ENCODE measurements at places on chromosomes 2 and 18.

GRCh38 chr18:62953663-62954062 lies 238.3 kb downstream of the PHLPP1 start:
- DNase-seq, result no peak

DNA sequence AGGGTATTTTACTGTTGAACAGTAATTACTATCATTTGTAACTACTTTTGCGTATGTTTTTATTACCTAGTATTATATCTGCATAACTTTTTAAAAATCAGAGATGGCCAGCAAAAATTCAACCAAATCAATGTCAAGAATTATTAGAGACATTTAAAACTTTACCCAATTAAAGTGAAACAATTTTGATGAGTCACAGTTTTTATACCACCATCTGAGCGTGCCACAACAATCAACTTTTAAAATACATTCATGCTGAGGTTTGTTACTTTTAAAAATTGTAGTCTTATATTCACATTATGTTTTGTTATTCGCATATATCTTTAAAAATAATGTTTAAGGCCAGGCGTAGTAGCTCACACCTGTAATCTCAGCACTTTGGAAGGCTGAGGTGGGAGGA lies 114.9 kb downstream of the RTN4 start:
- no peak for DNase-seq

DNA sequence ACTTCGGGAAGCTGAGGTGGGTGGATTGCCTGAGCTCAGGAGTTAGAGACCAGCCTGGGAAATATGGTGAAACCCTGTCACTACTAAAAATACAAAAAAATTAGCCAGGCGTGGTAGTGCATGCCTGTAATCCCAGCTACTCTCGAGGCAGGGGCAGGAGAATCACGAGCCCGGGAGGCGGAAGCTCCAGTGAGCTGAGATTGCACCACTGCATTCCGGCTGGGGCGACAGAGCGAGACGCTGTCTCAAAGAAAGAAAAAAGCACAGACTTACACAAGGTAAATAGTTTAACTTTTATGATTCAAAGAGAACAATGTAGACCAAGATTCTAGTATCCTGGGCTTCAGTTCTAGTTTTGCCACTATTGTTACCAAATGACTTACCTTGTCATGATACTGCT lies 37.4 kb downstream of the NCKAP1 start:
- no peak for DNase-seq

GRCh38 chr2:70796262-70796661 lies 5.8 kb upstream of the FIGLA start:
- no peak for DNase-seq

DNA sequence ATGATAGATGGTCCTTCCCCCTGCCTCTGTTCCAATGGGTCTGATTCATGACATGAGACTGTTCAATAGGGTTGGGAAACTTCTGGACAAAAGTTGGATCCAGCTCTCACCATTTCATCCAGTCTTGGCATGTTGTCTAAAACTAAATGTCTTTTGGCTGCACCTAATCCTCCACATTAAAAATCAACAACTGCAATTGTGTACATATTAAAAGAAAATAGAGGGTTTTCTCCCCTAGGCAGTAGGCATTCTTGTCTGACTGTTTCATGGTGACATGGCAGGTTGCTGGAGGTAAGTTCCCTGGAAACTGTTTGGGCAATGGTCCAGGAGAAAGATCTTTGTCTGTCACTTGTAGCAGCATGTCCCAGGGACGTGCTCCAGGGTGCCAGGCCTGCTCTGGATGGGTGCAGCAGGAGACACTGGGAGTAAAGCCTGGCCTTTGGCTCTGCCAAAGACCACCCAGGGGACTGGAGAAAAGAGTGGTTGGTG lies 135.8 kb downstream of the TCF4 start:
- DNase-seq, result no peak

DNA sequence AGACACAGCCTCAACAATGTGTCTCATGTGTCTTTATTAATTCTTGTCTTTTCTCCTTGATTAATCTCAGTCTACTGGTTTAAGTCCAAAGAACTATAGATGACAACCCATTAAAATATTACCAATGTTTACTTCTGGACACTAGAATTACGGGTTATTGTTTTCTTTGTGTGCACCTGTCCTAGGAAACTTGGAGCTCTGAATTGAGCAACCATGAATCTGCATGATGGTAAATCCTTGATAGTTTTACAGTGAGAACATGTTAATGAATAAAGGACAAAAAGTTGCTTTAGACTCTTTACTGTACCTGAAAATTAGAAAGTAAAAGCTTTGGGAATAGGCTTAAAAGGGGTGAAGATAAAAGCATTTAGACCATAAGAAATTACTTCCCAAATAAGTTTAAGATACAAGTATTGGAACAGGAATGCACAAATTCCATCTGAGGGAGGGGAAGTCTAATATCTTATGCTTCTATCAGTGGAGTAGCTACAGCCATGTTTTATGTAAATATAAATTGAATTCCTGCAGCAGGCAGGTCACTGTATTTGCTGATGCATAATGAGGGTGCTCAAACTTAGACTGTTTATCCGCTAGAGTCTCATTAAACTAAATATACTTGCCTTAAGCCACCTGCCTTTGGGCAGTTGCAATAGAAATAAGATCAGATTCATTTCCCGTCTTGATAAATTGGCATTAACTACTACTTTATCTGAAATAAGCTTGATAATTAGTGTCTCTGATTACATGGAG lies 603.7 kb upstream of the GCFC2 start:
- DNase-seq, result no peak

- no peak for DNase-seq
Observed at GRCh38 chr2:241070811-241071676, 31.0 kb downstream of the MTERF4 start.

GRCh38 chr18:37253394-37254235 lies 312.0 kb downstream of the CELF4 start:
- no peak for DNase-seq

- peak; percentile 43 for DNase-seq
Observed at GRCh38 chr18:30358555-30358954, 684.0 kb downstream of the DSC3 start.

- no peak for DNase-seq
Observed at GRCh38 chr2:183291436-183291835, 167.2 kb downstream of the NUP35 start.

- DNase-seq, result no peak
Observed at GRCh38 chr2:229095472-229095871, 175.6 kb downstream of the PID1 start.

- no peak for DNase-seq
Observed at GRCh38 chr2:177921726-177922125, 150.9 kb downstream of the PDE11A start.

- no peak for DNase-seq
Observed at GRCh38 chr2:128289439-128289838, 29.2 kb downstream of the HS6ST1 start.

DNA sequence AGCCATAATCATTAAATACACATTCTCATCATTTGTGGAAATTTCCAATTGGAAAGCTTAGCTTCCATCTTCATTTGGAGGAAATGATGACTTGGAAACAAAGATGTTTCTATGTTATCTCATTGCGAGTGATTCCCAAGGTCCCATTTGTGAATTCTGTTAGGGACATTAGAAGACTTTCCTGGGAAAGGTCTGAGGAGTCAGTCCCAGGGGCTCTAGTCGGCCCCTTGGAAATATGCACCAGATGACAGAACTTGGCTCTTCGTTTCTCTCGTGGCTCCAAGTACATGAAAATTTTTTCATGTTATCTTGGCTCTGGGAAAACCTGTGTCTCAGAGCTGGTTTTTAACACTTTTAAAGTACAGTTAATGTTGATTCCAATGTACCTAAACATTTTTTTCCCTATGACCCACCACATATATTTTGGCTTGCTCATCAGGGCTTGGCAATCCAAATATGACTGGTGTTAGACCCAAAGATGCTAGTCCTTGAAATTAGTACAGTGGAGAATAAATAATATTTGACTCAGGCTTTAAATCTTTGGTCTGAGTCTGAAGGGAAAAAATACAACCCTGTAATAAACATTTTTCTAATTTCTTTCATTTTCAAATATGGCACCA lies 15.4 kb upstream of the CAVIN2 start:
- no peak for DNase-seq

- peak; percentile 23 for DNase-seq
Observed at GRCh38 chr2:101832114-101832513, 134.6 kb downstream of the MAP4K4 start.

- DNase-seq, result no peak
Observed at GRCh38 chr2:64489081-64489751, 34.9 kb upstream of the AFTPH start.

GRCh38 chr2:47250586-47251403 lies 95.7 kb upstream of the STPG4 start:
- peak; percentile 28 for DNase-seq

GRCh38 chr2:32697156-32697555 lies 69.3 kb downstream of the TTC27 start:
- DNase-seq, result peak; percentile 35

DNA sequence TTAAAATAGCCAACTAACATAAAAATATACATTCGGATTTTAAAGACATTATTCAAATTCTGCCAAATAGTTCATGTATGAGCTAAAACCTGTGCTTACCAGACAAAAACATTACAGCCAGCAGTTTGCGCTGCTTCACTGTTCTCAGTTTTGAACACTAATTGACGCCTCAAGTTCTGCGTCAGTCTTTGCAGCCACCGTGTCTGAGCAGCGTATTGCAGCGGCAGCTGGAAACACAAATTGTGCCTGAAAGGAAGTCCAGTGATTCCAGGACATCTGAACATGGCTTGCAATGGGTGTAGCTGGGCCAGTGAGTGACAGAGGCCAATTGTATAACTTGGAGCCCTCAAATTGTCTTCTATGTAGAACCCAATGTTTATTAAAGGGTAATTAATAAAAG lies 267.6 kb downstream of the TFCP2L1 start:
- DNase-seq, result no peak

GRCh38 chr2:233307565-233307964 lies at the start of gene SAG:
SAG (plus strand) TSS chr2:233307816; CDS start chr2:233309190, 1,374 bp downstream.
- no peak for DNase-seq

GRCh38 chr2:224309176-224309575 lies 92.7 kb downstream of the FAM124B start:
- DNase-seq, result no peak

DNA sequence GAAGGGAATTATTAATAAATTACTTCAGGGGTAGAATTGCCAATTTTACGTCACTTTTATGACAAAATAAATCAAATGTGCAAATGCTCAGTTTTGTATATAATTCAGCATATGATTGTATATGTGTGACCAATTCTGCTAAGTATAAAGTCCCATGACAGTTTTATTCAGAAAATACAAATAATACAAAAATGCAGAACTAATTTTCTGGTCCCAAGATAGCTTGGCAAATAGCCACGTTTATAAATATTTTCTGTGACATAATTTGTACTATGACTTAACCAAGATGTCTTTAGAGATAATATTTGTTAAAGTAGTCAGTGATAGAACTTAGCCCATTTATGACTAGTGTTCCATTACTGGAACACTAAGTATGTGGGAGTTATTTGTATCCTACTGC lies 24.2 kb upstream of the CAB39 start:
- no peak for DNase-seq

DNA sequence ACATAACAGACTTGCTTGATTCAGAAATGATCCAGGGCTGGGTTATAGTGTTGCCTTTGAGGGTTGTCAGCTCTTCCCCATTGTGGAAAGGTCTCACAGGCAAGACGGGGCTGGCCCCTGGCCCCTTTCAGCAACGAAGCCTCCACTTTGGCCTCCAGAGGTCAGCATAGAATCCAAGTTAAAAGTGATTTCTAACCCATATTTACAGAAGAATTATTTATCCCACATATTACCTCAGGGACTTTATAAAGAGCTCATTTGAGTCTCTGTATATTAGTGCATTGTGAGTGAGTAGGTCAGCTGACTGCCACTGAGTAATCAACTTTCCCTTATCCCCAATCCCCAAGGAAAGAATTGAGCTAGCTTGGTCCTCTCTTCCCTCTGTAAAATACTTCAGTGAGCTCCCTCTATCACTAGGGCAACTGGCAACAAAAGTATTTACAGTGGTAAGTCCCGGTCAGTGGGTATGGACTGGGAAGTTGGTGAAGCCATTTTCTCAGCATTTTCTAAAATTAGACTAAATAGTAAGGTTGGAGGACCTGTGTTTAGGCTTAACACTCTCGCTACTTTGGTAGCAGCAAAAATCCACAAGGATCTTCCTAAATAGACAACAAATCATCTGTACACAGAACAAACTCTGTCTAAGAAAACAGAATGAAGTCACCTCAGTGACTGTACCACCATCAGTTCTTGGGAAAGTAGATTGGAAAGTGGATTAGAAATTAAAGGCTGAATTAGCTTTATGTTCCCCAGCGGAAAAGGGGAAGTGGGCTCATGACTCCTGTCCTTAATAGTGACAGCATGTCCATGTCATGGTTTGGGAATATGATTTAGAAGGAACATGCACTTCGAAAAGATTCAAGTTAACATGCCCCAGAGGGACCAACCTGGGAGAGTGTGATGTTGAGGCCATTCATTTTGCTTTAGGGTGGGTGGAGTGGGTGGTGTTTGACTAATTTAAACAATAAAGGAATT lies 171.0 kb upstream of the SIX3 start:
- no peak for DNase-seq

GRCh38 chr2:14827226-14828023 lies 194.9 kb downstream of the LRATD1 start:
- no peak for DNase-seq

GRCh38 chr2:40844353-40845277 lies 392.7 kb upstream of the SLC8A1 start:
- DNase-seq, result peak; percentile 43

- DNase-seq, result no peak
Observed at GRCh38 chr2:237309011-237309410, 105.0 kb downstream of the COL6A3 start.

- DNase-seq, result peak; percentile 2
Observed at GRCh38 chr2:115738111-115738510, 1295.7 kb downstream of the DPP10 start.

DNA sequence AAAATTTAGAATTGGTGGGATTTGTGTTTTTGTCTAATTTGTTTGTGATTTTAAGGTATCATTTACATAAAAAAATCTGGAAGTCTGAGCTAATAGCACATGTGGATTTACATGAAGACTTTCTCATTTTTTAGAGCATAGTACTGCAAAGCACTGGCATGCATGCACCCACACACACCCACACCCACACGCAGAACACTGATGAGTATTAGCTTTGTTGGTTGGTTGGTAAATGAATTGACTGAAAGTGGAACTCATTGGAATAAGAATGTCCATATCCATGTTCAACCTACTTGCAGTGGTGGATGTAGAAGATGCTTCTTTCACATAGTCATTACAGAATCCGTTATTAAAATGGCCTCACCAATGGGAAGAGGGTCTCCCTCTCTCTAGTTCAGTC lies 475.8 kb downstream of the PLCL1 start:
- no peak for DNase-seq

GRCh38 chr2:231590614-231591013 lies 2.0 kb upstream of the TEX44 start:
- no peak for DNase-seq

DNA sequence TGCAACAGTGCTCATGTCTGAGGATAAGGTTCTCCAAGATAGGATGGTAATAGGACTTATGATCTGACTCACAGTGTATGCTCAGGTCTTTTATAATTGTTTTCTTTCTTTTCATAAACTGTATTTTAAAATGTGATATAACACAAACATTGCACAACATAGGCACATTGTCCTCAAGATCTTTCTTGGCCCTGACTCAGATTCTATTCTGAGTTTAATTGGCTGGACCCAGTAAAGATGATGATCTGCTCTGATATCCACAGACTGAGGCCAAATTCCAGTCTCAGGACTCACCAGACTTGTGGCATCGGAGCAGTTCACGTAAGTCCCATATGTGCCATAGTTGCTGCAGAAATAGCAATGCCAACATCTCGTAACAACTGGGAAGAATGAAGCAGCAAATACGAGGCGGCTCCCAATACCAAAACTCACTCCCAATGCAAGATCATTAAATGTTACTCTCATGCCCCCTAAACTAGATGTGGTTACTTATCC lies 448.9 kb upstream of the SLC14A2 start:
- no peak for DNase-seq

- no peak for DNase-seq
Observed at GRCh38 chr2:109133746-109134145, 4.7 kb downstream of the SH3RF3 start.

All from OCI-M1 (cell line).